Stimulated activated CD8-positive, alpha-beta memory T cell treated with anti-CD3 and anti-CD28 coated beads, Interleukin-4, amount 100 ng/mL, for 48 hours (primary cell): ENCODE measurements at places on chromosomes 7 and 10.

DNA sequence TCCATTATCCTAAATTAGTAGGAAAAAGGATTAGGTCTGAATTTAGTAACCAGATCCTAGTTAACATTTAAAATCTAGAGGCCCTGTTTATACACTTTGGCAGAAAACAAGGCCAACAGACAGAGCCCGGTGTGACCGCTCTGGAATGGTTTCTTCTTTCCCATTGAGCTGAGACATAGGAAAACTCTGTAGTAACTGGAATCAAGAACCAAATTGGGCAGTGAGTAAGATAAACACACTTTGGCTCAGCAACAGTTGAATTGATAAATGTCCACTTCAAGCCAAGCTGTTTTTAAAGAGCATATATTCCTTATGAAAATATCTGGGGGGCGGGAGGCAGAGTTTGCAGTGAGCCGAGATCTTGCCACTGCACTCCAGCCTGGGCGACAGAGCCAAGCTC, 343.7 kb upstream of the SEMA3A start:
- DNase-seq = no peak

- DNase-seq = no peak
These were observed 19.8 kb upstream of the VWDE start for GRCh38 chr7:12423355-12423996.

- no peak for DNase-seq
These were observed 12.0 kb upstream of the AUTS2 start for GRCh38 chr7:69586321-69586720.

- no peak for DNase-seq
These were observed 1250.6 kb upstream of the LRRTM3 start for GRCh38 chr10:65675236-65675635.

DNA sequence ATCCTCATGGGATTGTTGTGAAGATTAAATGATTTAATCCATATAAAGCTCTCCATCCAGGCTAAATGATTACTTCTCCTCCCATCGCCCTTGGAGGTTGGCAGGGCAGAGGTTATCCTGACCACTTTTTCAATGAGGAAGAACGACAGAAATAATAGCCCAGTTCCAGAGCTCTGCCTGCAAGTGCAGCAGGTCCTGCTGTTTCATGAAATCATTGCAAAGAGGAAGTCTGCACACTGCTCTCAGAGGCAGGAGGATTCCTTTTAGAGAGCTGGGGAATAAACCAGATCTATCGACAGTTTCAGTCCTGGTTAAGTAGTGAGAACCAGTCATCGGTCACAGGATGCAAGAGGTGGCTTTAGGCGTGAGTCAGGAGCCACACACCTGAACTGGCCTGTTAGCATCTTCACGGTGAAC, 25.0 kb upstream of the CDH23 start:
- DNase-seq = no peak

DNA sequence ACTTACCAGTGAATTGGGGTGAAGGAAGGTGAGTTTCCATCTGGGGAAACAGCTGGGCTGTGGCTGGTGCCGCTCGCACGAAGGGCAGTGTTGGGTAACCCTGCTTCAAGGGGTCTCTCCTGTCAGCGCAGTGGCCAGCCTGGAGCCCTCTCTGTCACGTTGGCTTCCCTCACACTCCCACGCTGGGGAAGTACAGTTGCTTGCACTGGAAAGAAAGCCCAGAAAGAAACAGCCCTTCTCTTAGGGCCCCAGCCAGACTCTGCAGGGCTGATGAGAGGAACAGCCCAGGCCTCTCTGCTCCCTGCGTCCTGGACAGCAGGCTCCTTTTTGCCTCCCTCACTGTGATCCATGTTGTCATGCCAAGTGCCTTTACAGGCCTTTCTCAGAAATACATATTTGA, 40.3 kb upstream of the TRIM8 start:
- DNase-seq = no peak

GRCh38 chr10:27564880-27565279, 60.8 kb downstream of the RAB18 start:
- no peak for DNase-seq

GRCh38 chr10:116208956-116209567, 63.9 kb downstream of the GFRA1 start:
- no peak for DNase-seq

GRCh38 chr7:93889261-93889660, 1.3 kb downstream of the TFPI2 start:
- no peak for DNase-seq

- no peak for DNase-seq
These were observed 74.1 kb downstream of the BTRC start for GRCh38 chr10:101428036-101428435.

GRCh38 chr7:116754186-116754585, 82.2 kb downstream of the MET start:
- DNase-seq = no peak

- DNase-seq = no peak
These were observed 216.8 kb downstream of the PTEN start for GRCh38 chr10:88080213-88080612.

DNA sequence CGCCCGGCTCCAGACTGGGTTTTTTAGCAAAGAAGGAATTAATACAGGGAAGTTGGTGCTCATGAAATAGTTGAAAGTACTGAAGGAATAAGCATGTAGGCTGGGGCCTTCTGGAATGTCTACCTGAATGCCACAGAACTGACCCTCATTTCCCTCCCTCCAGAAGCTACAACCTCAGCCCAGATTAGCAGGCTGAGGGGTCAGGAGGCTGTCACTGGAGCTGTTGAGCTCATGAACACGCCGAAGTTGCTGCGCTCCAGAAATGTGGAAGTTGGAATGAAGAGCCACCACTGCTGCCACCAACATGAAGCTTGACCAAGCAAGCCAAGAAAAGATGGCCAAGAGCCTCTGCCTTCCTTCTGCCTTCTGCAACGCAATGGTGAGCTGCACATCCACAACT, 52.2 kb upstream of the KMT2E start:
- DNase-seq = no peak

DNA sequence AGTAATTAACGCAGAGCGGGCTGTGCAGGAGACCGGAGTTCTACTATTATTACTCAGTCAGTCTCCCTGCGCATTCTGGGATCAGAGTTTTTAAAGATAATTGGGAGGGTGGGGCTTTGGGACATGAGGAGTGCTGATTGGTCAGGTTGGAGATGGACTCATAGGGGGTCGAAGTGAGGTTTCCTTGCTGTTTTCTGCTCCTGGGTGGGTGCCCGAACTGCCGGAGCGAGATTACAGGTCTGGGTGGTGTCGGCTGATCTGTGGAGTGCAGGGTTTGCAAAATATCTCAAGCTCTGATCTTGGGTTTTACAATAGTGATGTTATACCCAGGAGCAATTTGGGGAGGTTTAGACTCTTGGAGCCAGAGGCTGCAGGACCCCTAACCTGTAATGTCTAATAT, 3.9 kb upstream of the LRRC27 start:
- DNase-seq = no peak

DNA sequence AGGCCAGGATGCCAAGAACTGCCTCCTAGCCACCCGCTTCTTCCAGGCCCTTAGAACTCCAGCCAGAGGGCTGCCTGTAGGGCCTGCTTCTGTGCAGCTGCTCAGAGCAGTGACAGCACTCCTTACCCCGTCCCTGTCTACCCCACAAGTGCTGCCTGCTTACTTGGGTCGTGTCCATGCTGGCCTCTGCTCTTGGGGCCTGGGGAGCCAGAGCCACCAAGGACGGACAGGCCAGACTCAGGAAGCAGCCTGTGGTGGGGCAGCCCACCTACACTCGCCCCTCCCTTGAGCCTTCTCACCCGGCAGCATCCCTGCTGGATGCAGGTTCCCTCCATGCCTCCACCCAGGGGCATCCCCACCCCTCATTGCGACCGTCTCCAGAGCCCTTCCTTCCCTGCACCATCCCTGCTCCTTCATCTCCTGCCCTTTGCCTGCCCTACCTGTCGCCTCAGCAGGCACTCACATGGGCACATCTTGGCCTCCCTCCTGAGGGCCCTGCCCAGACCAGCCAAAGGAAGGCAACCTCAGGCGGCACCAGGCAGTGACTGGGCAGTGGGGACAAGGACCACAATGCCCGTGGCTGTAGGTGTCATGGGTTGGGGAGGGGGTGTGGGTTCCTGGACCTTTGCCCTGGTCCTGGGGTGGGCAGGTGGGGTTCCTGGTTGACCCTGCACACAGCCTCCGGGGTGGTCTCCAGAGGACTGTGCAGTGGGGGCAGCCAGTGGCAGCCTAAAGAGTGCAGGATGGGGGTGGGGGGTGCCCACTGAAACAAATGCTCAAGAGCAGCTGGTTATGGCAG, 78.0 kb upstream of the TNS3 start:
- no peak for DNase-seq

DNA sequence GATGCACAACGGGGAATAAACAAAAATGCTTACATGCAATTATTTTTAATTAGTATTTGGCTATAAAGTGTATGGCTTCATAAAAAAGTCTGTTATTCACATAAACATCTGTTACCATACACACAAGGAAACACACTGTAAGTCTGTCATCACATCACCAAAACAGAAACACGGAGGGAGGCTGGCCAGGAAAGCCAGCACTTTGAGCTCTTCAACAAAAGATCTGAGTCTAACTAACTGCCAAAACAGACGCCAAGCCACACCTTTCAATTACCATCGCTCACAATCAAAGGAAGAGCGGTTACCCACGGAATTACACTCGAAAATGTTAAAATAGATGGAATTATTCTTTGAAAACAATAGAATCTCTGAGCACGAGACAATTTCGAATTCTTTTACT, 49.2 kb upstream of the MGMT start:
- DNase-seq = no peak

DNA sequence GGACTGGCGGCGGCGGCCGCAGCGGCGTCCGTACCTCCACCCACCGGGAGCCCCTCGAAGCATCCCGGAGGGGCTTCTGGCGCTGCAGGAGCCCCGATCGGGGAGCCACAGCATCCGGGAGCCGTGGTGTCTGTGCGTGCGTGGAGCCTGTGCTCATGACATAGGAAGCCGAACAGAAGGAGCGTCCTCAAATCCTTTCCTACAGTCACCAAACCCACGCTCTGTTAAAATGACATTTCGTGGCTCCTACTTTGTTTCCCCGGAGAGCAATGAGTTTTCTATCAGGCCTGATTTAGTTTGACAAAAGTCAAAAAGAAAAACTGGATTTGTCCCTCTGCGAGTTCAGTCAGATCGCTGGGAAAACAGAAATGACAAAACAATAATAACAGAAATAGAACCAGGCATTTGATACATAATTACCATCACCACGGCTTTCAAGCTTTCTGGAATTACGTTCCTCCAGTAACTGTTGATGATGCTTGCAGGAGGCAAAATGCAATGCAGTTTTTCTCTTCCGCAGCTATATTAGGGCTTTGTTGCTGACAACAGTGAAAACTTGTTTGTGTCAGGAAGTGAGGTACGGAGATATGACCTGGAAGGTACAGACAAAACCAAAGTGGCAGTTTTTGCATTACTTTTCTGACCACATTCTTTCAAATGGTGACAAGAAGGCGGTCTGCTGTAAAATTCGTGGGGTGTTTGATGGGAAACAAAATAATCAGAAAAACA, 219.3 kb upstream of the MKLN1 start:
- no peak for DNase-seq

DNA sequence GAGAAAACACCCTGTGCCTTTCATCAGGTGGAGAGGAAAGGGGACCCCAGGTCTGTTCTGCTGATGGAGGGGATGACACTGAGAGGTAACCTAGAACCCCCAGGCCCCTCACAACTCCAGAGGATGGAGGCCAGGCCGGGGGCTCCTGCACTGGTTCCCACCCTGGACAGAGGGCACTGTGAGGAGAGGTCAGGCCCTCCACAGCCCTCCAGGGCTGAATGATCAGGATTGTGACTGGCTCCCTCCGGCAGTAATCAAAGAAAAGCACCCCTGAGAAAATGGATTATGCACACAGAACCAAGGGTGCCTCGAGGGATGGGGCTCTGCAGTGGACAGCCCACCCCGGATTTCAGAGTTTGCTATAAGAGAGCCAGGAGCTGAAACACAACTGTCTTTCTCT, 502.8 kb downstream of the TCERG1L start:
- no peak for DNase-seq

DNA sequence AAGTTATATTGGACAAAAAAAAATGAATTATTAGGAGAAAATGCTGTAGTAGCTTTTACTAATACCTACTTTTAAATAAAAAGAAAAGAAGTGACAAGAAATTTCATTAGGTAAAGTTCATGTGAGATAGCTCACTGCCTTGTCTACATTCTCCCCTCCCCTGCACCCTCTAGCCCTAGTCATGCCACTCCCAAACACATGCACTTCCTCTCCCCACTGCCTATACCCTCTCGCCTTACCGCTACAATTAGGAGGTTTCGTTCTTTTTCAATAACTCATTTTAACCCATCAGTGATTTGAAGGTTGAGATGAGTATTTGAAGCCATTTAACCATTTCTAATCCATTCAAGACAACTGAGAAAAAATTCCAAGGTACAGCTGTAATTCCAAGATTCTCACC, 75.3 kb downstream of the HIBADH start:
- no peak for DNase-seq

GRCh38 chr10:56836659-56837058, 475.6 kb upstream of the ZWINT start:
- DNase-seq = no peak

GRCh38 chr7:105691082-105691679, 109.9 kb upstream of the EFCAB10 start:
- DNase-seq = peak; percentile 59

GRCh38 chr7:93977211-93977950, 26.8 kb downstream of the BET1 start:
- DNase-seq = no peak

GRCh38 chr7:30925117-30925516, 13.5 kb downstream of the AQP1 start:
- no peak for DNase-seq

DNA sequence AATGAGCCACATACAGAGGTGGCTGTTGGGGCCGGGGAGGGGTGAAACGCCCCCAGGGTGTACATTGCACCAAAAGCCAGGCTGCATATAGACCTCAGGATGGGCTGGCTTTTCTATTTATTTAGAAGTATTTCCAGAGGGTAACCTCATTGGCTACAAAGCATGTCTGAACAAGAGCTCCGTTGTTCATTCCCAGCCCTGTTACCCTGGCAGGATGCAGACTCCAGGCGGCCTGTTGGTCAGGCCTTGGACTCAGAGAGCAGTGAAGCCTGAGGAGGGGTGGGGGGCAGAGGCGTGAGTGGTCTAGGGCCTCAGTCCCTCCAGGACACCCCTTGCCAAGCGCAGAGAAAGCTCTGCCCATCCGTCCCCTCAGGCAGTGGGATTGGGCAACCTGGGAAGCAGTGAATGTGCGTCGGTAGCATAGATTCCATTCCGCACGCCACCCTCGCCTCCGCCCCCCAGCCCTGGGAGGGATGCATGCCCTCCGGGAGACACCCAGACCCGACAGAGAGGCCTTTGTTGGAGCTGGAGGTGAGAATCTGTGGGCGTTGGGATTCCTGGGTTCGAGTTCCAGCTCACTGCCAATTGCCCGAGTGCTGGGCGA, 41.9 kb downstream of the TCF7L2 start:
- no peak for DNase-seq
